Stimulated activated CD4-positive, alpha-beta T cell treated with anti-CD3 and anti-CD28 coated beads, Interleukin-2, amount 100 ng/mL, for 24 hours (primary cell): ENCODE measurements at places on chromosomes 7 and 10.

GRCh38 chr10:73877533-73878160 lies 3.3 kb upstream of the CAMK2G start:
- no peak for DNase-seq

DNA sequence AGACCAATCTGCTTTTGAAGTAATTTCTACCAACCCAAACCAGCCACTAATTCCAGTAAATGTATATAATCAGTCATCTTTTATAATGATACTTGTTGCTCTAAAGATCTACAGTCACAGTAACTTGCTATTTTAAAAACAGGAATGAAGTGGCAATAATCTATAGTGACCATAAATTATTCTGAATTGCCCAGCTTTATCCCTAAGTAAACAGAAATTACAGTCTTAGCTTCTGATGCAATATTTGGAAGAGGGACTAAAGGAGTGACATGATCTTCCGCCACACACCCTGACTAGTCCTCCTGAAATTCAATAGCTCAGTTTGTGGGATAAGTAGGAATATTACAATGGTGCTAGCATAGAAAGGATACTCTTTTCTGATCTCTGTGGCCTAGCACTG lies 96.1 kb downstream of the ATE1 start:
- DNase-seq = no peak

GRCh38 chr10:33241351-33241750 lies 93.1 kb downstream of the NRP1 start:
- no peak for DNase-seq

GRCh38 chr7:21869785-21870402 lies 75.8 kb downstream of the CDCA7L start:
- no peak for DNase-seq

GRCh38 chr7:30510124-30511075 lies 5.8 kb upstream of the GGCT start:
- DNase-seq = peak; percentile 22

DNA sequence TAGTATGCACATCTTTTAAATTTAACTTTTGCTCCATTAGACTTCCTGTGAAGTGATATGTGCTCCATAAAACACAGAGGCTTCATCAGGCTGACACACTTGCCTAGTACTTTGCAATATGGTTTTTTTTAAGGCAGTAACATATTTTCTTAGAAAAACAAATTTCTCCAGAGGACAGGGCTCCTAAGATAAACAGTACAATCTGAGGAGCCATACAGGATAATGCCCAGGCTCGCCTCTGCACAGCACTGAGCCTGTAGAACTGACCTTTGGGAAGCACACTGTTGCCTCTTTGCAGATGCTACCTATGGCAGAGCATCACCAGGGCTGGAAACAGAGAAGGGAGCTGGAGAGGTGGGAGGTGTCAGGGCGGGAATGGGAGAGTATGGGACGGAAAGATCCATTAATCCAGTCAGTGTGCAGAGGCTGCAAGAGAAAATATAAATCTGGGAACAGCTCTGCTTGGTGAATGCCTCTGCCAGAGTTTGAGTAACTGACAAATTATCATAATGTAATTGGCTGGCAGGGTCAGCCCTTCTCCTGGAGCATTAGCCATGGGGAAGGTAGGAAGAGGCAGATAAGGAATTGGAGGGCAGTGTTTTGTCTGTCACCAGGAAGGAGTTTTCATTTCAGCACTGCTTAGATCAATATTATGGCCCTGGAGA lies 132.3 kb downstream of the CREB5 start:
- no peak for DNase-seq
